ENCODE measurements at places on chromosomes 6 and 20. TPM values are rescaled to one million over a fixed set of nuclear protein-coding genes. Genes with fewer than 3 reads are reported as not detected.

The PRDM13 gene
- total RNA-seq, result not detected

The POM121L2 gene
- total RNA-seq, result not detected

The FAM217A gene
- total RNA-seq, result not detected

The C20orf141 gene
- not detected for total RNA-seq

The TFAP2D gene
- not detected for total RNA-seq

The MYO6 gene
- total RNA-seq, result 26.5 TPM

The SIRPB2 gene
- 0.09 TPM for total RNA-seq

The STAU1 gene
- total RNA-seq, result 45.4 TPM

The SLC2A10 gene
- total RNA-seq, result 7.6 TPM

The PLN gene
- not detected for total RNA-seq

The UQCC2 gene
- total RNA-seq, result 21.0 TPM

The NHLRC1 gene
- 0.43 TPM for total RNA-seq

The MROH8 gene
- total RNA-seq, result 1.4 TPM
